Eye (tissue), 1 donor: ENCODE measurements at places on chromosomes 6 and 20.

GRCh38 chr6:43982084-43982625 is 145.1 kb downstream of the MRPL14 start:
- no peak for DNase-seq

GRCh38 chr20:49712996-49713752 is 504 bp downstream of the B4GALT5 start:
- peak; percentile 77 for DNase-seq

DNA sequence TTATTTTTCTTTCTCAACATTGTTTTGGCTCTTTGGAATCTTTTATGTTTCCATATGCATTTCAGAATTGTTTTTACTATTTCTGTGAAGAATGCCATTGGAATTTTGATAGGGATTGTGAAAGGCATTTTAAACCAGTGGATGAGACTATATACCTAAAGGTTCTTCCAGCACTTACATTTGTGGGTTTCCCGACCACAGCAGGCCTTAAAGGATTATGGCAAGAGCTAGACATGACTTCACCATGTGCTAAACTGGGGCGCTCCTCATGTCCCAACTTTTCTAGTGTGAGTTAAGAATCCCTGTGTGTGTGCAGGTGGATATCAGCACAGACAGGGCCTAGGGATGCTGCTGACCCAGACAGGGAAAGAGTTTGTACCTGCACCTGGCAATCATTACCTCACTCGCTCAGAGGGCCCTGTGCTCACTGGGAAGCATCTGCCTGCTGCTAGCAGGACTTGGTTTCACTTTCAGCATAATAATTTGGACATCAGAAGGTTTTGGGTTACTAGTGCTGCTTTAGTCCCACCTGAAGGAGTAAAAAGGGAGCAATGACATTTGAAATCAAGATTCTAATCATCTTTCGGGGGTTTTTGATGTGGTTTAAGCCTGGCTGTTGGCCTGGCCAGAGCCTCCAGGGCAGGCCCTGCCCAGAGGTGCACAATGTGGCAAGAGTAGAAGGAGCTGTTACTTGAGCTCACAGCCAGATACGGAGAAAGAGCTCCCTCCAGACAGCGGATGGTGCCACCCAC is 137.1 kb downstream of the CDC5L start:
- no peak for DNase-seq

- DNase-seq, result no peak
These were observed 44.9 kb upstream of the FAM83B start for GRCh38 chr6:54801669-54802068.

DNA sequence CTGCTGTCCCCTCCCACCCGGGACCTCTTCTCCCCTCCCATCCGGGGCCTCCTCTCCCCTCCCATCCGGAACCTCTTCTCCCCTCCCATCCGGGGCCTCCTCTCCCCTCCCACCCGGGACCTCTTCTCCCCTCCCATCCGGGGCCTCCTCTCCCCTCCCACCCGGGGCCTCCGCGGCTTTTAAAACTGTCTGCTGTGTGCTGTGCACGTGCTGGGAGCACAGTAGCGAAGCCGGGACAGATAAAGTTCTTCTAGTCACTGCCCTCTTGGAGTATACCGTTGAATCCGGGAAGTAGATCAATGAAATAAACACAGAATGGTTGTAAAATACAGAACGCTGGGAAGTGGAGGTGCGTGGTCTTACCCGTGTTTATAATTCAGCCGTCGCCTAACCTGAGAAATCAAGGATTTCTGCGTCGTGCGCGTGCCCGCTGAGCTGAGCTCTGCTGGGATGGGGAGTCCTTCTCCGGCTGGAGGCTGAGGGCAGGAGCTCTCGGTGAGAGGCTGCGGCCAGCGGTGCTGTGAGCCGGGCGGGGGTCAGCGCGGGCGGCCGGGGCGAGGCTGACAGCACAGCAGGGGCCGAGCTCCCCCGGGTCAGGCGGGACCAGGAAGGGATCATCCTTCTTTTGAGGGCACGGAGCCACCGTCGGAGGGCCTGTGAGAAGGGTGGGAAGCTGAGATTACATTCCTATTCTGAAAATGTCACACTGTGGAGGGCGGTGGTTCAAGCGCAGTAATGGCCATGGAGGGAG is 19.6 kb upstream of the KIF25 start:
- DNase-seq, result no peak

DNA sequence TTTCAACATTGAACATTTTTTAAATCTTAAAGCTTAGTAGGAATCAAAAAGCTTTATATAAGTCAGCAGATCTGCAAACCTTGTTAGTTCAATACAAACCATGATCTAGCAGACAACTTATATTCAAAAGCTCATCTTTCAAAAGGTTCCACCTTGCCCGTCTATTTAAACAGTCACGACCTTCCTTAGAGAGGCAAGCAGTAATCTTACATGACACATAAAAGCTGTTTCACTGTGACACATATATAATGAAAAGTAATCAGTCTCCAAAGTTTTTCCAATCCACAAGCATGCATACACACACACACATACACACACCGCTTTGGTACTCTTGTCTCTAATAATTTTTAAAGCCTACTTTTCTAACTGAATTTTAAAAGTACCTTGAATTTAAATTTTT is 12.9 kb downstream of the SOD2 start:
- DNase-seq, result no peak

DNA sequence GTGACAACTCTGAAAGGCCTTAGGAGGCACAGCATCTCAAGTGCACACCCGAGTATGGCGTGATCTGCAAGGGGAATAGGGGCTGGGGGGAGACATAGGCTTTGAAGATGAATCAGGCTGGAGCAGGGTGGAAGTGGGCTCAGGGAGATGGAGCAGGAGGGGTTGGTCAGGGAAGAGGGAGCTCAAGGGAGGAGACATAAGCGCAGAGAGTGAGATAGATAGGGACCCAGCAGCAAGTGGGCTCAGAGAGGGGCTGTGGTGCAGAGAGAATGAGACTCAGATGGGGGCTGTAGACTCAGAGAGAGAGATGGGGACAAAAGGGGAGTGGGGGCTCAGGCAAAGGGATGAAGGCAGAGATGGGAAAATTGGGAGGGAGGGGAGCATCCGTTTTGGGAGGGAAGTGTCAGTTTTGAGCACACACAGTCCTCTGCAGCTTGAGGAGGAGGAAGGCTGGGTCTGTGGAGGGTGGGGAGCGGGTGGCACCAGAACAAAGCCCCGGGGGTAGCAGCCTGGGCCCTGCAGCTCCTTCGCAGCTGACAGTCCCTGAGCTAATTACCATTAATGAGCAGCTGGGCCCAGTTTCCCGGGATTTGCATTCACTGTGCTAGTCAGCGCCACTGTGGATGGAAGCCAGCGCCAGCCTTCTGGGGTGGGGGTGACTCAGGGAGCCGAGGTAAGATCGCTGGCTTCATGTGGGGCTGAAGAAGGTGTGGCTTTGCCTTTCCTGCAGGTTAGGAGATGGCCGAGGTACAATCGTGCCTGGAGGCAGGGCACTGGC is 18.7 kb downstream of the SRXN1 start:
- DNase-seq, result peak; percentile 82

- no peak for DNase-seq
These were observed 244.1 kb upstream of the TBX18 start for GRCh38 chr6:85008296-85009009.

GRCh38 chr6:39211183-39211582 is 18.1 kb downstream of the KCNK5 start:
- DNase-seq, result no peak

GRCh38 chr6:11613858-11614257 is 76.3 kb downstream of the TMEM170B start:
- no peak for DNase-seq

DNA sequence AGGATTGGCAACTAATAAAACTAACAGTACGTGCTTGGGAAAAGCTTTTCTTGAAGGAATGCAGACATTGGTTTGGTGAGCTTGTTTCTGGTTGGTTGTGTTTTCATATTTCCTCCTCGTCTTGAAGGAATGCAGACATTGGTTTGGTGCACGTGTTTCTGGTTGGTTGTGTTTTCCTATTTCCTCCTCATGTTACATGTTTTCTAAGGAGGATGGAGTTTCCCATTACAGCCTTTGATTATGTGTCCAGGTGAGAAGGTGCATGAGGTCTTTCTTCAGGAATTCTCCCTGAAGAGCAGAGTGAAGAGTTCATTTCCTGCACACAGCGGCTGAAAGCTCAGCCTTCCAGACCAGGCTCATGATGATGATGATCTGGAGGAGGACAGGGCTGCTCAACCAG is 190.6 kb downstream of the SMOC2 start:
- no peak for DNase-seq

DNA sequence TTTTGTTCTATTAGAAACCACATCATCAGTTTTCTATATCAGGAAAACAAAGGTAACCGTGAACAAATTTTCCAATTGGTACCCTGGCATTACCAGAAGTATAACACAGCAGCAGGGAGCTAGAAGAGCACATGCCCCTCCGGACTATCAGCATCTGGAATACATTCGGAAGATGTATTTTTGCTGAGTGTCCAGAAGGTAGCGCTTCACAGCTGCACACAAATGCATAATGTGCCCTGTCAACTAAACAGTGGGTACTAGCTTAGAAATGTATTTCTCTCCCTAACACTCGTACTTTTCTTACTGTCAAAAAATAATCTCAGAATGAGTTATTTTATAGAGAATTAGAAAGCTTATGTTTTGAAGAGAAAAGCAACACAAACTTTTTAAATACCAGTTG is 77.6 kb downstream of the HUS1B start:
- DNase-seq, result peak; percentile 33

- no peak for DNase-seq
These were observed 1286.9 kb downstream of the EPHA7 start for GRCh38 chr6:92132457-92132856.

DNA sequence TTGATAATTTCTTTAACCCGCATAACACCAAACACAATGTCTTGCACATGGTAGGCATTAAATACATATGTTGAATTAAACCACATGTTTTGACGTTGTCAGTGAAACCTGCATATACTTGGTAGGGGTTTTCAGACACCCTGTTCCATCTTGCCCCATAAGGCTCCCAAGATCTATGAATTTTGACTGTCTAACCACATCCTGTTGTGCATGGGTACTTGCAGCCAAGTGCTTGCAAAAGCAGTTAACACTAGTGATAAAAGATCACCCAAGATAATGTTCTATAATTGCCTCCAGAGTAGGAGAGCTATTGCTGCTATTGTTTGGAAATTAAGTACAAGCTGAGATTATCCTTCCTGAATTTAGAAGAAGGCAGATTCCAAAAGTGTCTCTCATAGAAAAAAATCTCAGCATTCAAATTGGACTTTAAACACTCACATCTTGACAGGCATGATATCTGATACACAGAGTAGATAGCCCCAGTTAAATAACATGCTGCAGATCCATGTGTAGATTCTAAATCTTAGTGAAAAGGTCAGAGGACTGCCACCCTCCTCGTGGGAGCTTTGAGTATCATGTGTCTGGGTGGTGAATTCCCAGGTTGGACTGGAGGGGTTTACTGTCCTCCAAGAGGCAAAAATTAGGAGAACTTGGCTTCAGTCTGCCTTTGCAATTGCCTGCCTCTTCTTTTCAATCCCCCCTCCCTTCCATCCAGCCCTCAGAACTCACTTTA is 25.8 kb upstream of the CCN6 start:
- no peak for DNase-seq

- DNase-seq, result no peak
These were observed 27.9 kb downstream of the SLC2A4RG start for GRCh38 chr20:63767456-63767855.

DNA sequence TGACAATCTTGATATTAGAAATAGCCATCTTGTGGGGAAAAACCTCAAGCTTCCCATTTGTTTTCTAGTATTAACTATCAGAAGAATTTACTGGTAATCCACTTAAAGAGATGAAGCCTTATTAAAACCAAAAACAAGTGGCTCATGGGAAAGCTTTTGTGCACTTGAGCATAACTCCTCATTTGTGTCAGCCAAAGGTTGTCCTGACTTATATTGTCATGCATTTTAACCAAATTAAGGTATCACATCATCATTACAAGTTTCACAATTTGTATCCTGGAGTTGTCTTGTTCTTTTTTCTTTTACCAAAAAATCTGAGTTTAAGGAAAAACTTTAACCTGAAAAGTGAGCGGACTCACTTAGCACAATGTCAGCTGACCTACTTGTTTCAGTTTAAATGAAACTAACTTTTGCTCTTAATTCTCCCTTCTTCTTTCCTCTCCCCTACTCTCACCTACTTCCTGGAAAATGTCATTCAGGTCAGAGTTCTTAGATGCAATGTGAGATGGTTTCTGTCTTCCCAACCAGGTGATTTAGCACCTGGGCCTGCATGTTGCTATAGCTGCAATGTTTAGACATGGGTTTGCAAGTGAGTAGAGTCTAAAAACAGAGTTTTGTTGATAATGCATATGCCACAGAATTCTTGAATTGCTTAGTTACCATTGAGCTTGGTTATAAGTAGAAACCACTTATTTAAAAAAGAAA is 82.8 kb downstream of the TNFAIP3 start:
- no peak for DNase-seq
